ENCODE measurements at places on chromosomes 1 and 21. TPM values are rescaled to one million over a fixed set of nuclear protein-coding genes. Genes with fewer than 3 reads are reported as not detected.

Gene TCHH
- total RNA-seq: not detected

Gene ZBTB40
- total RNA-seq: 14.7 TPM

Gene PTPN14
- 93.8 TPM for total RNA-seq

Gene ARID4B
- total RNA-seq: 63.0 TPM

Gene PRPF38B
- 18.0 TPM for total RNA-seq

Gene CLCA1
- not detected for total RNA-seq

Gene CRYAA
- total RNA-seq: not detected

Gene NBPF4
- not detected for total RNA-seq

Gene SELL
- 3.3 TPM for total RNA-seq

Gene CHI3L2
- not detected for total RNA-seq

Gene ANKRD34A
- 0.33 TPM for total RNA-seq

Gene RXFP4
- total RNA-seq: not detected

Gene NECTIN4
- 0.65 TPM for total RNA-seq

Gene LCE3D
- not detected for total RNA-seq

Gene KRTAP10-10
- not detected for total RNA-seq

Gene C4BPB
- total RNA-seq: 0.10 TPM

Gene RGS16
- total RNA-seq: 0.33 TPM

Gene CLEC20A
- total RNA-seq: not detected

Gene S100A12
- not detected for total RNA-seq

Gene LYPD8
- total RNA-seq: not detected

Gene CRP
- not detected for total RNA-seq

Gene S100A7A
- total RNA-seq: not detected

Gene VSIG8
- not detected for total RNA-seq

Gene SH3D21
- total RNA-seq: 3.3 TPM

Gene PITHD1
- 24.2 TPM for total RNA-seq

Gene TGFBR3
- total RNA-seq: 18.1 TPM

Gene GLIS1
- not detected for total RNA-seq

Gene SIK1
- total RNA-seq: 15.7 TPM

Gene PDE9A
- 0.96 TPM for total RNA-seq

Gene SERINC2
- 23.2 TPM for total RNA-seq

Gene S100A9
- not detected for total RNA-seq

Gene OPRD1
- not detected for total RNA-seq

Gene VWA5B1
- not detected for total RNA-seq

Gene RIMS3
- total RNA-seq: under 0.01 TPM

Gene TAL1
- 45.1 TPM for total RNA-seq

Gene GRIK1
- not detected for total RNA-seq

Measured in vein endothelial cell (primary cell).